ENCODE measurements at places on chromosomes 7 and 10.

GRCh38 chr7:73565675-73566340, 8.3 kb upstream of the BCL7B start:
- no peak for DNase-seq

DNA sequence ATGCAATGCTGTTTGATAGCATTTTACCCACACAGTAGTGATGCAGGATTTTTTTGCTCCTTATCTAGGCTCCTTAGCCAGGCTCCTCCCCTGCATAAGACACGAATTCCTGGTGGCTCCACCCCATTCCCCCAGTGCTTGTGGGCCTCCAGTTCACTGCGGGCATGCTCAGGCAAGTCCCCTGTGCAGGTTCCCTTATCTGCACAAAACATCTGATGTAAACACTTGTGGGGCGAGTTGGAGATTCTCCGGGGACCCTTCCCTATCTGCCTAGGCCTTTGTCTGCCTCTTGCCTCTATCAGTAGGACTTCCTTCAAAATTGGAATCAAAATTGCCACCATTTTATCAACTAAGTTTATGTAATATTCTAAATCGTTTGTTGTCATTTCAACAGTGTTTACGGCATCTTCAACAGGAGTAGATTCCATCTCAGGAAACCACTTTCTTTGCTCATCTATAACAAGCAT, 5.4 kb upstream of the STK17A start:
- no peak for DNase-seq

DNA sequence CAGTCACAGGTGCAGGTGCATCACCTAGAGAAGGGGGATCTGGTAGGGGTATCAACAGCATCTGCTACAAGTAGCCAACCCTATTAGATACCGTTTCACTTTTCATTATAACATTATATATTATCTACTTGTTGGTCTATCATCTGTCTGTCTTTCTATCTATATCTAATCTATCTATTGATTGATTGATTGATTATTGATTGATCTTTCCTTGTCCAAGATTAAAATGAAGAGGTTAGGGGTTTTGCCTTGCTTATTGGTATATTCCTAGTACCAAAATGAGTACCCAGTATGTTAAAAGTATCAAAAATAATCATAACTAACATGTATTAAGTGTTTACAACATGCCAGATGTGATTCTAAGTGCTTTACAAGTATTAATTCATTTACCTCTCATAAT, 121.5 kb downstream of the GPR158 start:
- DNase-seq = no peak

DNA sequence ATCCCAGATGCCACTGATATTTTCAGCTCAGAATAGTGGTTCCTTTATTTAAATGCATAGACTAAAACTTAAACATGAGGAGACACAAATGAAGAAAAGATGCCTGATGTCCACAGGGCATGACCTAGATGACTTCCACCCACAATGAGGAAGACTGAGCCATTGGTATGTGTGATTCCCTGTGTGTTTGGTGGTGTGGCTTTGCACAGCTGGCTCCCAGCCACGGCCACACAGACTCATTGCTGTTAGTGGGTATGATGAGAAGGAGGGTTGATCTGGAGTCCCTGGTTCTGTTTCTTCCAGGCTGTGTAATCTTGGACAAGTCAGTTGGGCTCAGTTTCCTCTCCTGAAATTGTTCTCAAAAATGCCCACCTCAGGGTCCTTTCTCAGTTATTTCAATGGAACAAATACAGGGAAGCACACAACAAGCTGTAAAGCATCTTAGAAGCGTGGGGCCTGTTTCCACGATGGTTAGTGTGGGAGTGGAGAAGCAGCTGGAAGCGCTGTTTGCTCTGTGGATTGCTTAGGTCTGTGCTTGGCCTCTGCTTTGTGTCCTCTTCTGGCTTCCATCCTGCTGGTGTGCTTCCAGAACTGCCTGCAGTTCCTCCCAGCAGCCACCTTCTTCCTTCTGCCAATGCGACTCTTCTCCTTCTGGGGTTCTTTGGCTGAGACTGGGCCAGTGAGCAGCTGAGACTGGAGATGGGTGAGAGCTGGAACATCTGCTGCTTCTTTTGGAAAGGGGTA, 303.7 kb downstream of the BMPER start:
- DNase-seq = no peak

GRCh38 chr10:26367771-26368170, 70.4 kb upstream of the APBB1IP start:
- peak; percentile 61 for DNase-seq

DNA sequence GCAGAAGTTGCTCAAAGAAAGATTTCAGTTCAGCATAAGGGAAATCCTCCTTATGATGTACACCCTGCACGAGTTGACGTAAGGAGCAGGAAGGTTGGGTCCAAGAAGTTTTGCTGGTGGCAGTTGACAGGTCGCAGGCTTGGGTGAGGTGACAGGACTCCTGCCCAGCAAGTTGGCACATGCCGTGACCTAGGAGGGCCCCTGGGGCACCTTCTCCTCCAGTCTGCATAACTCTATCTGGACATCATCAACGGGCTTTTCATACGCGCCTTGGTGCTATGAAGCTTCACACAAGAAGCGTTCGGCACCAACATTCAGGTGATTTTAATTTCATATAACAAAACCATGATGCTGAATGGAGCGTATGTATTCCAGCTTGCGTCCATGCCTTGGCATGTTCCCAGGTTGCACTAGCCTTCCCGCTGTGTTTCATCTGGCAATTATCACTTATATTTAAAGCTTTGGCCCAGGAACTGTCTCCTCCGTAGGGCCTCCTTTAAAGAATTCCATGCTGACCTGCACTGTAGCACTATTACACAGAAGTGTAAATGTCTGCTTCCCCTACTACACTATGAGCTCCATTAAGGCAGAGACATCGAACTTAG, 651.6 kb upstream of the FOXK1 start:
- no peak for DNase-seq

DNA sequence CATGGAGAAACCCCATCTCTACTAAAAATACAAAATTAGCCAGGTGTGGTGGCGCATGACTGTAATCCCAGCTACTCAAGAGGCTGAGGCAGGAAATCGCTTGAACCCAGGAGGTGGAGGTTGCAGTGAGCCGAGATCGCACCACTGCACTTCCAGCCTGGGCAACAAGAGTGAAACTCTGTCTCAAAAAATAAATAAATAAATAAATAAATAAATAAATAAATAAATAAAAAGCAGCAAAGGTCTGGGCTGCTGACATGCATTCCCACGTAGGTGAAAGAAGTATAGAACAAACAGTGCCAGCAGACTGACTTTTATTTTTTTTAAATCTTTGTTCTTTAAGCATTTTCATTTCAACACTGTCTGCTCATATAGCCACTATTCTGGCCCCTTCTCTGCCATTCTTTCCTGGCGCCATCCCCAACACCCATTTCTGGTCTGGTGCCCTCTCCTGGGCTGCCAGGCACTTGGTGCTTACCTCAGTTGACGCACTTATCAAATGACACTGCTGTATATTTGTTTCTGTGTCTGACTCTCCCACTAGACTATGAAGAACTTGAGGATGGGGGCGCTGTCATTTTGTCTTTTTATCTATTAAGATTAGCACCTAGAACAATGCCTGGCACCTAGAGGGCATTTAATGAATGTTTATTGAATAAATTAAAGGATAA, 15.6 kb downstream of the FAM107B start:
- DNase-seq = no peak

DNA sequence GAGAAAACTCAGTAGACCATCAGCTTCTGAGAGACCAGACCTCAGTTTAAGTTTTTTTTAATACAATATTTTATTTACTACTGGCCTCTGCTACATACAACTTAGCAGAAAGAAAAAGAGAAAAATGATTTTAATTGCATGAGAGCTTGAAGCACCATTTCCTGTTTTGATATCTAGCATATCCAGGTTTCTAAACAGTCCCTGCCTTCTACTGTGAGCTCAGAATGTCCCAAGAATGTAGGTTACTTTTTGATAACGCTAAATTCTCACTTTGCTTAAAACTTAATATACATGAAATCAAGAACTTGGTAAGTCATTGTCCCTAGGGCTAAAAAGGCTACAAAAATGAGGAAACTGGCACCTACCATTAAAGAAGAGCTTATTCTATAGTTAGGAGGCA, 7.0 kb downstream of the TMEM243 start:
- DNase-seq = no peak

GRCh38 chr10:93954726-93955363, 38.9 kb upstream of the PLCE1 start:
- DNase-seq = peak; percentile 66

- DNase-seq = no peak
These were observed 3.7 kb upstream of the SPACDR start for GRCh38 chr7:100467638-100468373.

- DNase-seq = no peak
These were observed 8.9 kb downstream of the AGFG2 start for GRCh38 chr7:100547872-100548271.

GRCh38 chr10:85655411-85655810, 711.2 kb downstream of the GRID1 start:
- no peak for DNase-seq
